ENCODE measurements at places on chromosomes 16 and 17.

DNA sequence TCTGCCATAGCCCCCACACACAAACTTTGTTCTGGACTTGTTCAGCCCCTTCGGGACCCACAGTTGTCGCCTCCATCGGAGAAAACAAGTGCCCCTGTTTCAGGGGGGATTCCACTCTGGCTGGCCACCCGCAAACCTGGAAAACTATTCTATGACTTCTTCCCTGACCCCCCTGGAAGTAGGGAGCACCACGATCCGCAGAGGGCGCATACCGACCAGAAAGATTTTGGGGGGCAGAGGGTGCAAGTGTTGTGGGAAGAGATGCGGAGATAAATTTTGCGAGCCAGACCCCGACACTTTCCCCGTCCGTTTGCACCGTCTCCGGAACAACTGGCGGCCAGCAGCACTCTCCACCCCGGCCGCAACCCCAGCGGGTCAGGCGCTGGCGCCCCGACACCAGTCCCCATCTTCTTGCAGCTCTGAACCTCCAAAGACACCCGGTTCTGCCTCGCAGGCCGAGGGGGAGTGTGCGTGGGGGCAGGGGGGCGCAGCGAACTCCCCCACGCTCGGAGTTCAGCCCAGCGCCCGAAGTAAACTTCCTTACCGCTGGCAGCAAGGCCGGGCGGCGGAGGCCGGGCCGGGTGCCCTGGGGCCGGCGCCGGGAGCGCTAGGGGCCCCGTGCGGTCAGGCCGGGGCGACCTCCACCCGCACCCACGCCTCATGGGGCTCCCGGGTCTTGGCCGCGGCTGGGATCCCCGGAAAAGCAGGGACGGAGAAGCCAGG is 744 bp downstream of the SALL1 start:
- no peaks in the 10 kb centered on the region for H3K4me1 ChIP-seq
- no peak for ATAC-seq
- H3K27ac ChIP-seq: no peak overlapping the region
- peaks cover 12% of the 10 kb centered on the region for H3K36me3 ChIP-seq
- peaks cover 61% of the 10 kb centered on the region for H3K27me3 ChIP-seq
- H3K4me3 ChIP-seq: no peak overlapping the region

DNA sequence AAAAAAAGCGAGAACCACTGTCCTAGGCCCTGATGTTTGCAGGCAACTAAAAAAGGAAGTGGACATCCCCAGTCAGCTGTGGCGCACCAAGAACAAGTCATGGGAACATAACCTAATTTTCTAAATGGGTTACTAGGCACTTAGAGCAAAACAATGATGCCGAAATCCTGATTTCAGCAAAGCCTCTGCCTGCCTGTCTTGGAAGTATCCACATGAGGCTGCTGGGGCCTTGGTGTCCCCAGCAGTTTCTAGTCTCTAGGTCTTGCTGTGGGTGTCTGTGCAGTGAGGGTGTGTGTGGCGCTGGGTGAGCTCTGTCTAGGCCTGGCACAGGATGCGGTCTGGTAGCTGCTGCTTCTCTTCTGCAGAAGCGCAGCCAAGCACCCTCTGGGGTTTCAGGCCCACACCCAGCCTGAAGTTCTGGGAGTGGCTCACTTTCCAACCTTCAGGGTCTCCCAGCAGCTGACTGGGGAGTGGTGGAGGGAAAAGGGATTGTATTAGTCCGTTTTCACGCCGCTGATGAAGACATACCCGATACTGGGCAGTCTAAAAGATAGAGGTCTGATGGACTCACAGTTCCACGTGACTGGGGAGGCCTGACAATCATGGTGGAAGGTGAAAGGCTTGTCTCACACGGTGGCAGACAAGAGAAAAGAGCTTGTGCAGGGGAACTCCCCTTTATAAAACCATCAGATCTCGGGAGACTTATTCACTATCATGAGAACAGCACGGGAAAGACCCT is 21.1 kb downstream of the STH start:
- no peaks in the 10 kb centered on the region for H3K36me3 ChIP-seq
- peak overlapping the region; percentile 96 for H3K27ac ChIP-seq
- H3K4me1 ChIP-seq: peaks cover 17% of the 10 kb centered on the region

DNA sequence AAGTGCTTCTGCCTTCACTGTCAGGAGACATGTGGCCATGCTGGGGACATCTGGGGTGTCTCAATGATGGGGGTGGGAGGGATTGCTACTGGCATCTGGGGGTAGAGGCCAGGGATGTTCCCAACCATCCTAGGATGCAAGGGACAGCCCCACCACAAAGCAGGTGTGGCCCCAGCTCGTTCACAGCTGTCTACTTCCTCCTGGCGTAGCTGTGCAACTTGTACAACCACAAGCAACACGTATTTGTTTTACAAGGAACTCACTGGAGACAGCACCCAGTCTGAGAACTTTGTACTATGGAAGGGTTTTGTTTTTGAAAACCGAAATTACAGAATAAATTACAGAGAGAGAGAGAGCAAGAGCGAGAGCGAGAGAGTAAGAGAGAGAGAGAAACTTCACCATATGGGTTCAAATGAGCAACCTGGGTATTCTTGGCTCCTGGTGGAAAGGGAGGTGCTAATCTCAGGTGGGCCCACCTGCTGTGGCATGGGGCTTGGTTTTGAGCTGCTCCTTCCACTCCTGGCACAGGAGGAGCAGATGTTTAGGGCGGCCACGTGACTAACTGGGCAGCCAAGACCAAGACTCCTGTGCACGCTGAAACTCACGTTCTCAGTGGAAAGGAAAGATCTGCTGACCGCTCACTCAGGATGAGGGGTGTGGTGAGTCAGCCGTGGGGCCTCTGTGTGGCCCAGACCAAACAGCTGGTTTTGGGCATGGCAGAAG is 17.5 kb upstream of the TNFRSF13B start:
- no peaks in the 10 kb centered on the region for H3K36me3 ChIP-seq
- H3K27ac ChIP-seq: peak overlapping the region; percentile 90
- ATAC-seq: peak; percentile 38
- H3K27me3 ChIP-seq: no peaks in the 10 kb centered on the region
- peaks cover 29% of the 10 kb centered on the region for H3K4me1 ChIP-seq

DNA sequence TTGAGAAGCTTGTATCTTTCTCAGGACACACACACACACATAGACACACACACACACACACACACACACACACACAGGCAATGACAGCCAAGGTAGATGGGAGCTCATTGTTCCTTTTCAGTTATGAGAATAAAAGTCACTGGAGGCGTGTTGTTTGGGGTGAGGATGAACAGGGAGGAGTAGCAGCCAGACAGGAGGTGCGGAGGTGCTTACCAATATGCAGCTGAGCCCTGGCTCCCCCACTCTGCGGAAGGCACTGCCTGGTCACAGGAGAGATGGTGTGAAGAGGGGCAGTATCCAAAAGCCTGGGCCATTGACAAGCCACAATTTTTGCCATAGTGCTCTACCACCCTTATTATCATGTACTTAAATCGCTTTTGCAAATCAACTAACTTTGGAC is 77.4 kb downstream of the CBLN1 start:
- no peak overlapping the region for H3K4me3 ChIP-seq
- H3K27ac ChIP-seq: no peak overlapping the region
- no peak for ATAC-seq
- no peaks in the 10 kb centered on the region for H3K36me3 ChIP-seq

DNA sequence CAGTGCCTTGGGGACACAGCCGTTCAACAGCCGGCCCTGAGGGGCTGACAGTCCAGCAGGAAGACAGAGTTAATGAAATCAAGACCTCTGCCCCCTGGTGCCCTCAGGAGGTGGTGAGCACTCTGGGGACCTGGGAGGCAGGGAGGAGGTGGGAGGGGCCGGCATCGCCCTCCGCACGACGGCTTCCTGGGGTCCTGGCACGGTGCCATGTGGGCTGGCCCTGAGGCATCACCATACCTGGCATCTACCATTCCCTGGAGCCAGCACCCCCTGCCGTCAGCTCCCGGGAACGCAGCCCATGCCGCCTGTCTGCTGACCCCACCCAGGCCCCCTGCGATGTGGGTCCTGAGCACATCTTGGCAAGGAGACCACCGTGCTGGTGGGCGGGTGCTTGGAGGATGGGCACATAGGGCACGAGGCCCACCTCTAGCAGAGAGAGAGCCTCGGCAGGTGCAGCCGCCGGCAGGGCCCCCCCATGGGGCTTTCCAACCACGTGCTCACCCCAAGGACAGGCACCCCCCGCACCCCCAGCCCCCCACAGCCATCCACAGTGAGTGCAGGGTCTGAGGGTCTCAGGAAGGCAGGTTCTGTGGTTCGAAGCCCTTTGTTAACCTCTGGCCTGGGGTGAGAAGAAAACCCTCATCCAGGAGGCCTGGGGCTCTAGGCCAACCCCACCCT is 52.5 kb downstream of the ZFPM1 start:
- no peaks in the 10 kb centered on the region for H3K27me3 ChIP-seq
- H3K4me3 ChIP-seq: no peak overlapping the region
- no peaks in the 10 kb centered on the region for H3K4me1 ChIP-seq
- H3K36me3 ChIP-seq: no peaks in the 10 kb centered on the region
- no peak overlapping the region for H3K27ac ChIP-seq

GRCh38 chr16:68081861-68082628 is 3.1 kb upstream of the NFATC3 start:
- H3K4me3 ChIP-seq: peak overlapping the region; percentile 89
- peaks cover 21% of the 10 kb centered on the region for H3K36me3 ChIP-seq
- peaks cover 44% of the 10 kb centered on the region for H3K4me1 ChIP-seq

DNA sequence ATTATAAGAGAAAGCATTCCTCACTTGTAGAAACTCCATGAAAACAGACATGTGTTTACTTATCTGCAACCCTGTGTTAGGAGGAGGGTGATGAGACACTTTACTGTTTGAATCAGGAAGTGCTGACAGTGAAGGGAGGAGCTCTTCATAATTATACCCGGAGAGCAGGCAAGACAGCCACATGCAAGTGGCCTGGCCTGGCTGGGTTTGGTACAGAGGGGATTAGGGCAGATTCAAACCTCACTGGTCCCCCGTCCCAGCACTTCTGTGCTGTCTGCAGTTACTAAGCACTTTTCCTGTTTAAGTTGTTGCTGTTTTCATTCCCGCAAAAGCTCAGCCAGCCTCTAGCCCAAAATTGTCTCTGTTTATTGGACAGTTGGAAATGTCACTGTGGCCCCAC is 78.5 kb downstream of the WWOX start:
- peaks cover 5% of the 10 kb centered on the region for H3K4me1 ChIP-seq
- no peaks in the 10 kb centered on the region for H3K27me3 ChIP-seq
- no peak for ATAC-seq
- no peak overlapping the region for H3K4me3 ChIP-seq
- no peak overlapping the region for H3K27ac ChIP-seq
- no peaks in the 10 kb centered on the region for H3K36me3 ChIP-seq

- no peak for ATAC-seq
- H3K4me1 ChIP-seq: no peaks in the 10 kb centered on the region
Observed at GRCh38 chr17:39722104-39722503, 8.2 kb downstream of the MIEN1 start.

- H3K27me3 ChIP-seq: peaks cover 39% of the 10 kb centered on the region
- H3K4me1 ChIP-seq: no peaks in the 10 kb centered on the region
- no peak overlapping the region for H3K4me3 ChIP-seq
- peak; percentile 57 for ATAC-seq
- H3K36me3 ChIP-seq: no peaks in the 10 kb centered on the region
Observed at GRCh38 chr17:62870030-62870541, 62.0 kb upstream of the MARCHF10 start.

GRCh38 chr16:86975445-86975844 is 341.7 kb downstream of the C16orf95 start:
- H3K4me3 ChIP-seq: no peak overlapping the region
- no peaks in the 10 kb centered on the region for H3K4me1 ChIP-seq
- H3K27ac ChIP-seq: no peak overlapping the region
- H3K36me3 ChIP-seq: no peaks in the 10 kb centered on the region
- H3K27me3 ChIP-seq: peaks cover 20% of the 10 kb centered on the region

DNA sequence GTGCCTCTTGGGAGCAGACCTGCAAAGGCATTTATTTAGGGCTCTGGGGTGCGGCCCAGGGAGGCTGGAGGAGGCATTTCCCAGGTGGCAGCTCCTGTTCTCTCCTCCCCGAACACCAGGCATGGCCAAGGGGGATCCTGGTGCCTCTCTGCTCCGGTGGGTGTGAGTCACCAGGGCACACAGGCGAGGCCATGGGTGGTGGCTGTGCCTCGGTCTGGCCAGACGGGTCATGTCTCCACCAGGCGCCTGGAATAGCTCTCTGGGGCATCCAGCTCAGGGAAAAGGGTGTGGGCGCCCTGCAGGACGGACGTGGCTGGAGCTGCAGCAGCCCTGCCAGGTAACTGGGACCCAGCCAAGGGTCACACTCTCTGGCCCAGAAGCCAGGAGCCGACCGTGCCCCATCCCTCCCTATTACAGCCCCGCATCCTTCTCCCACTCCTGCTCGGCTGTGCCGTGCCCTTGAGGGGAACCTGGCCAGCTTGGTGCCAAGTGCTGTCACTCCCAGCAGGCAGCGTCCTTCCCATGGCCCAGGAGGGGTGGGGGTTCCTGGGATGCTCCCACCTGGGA is 25.8 kb downstream of the SOX8 start:
- H3K4me1 ChIP-seq: peaks cover 13% of the 10 kb centered on the region
- ATAC-seq: no peak
- H3K36me3 ChIP-seq: no peaks in the 10 kb centered on the region
- no peak overlapping the region for H3K27ac ChIP-seq
- no peak overlapping the region for H3K4me3 ChIP-seq
- peaks cover 3% of the 10 kb centered on the region for H3K27me3 ChIP-seq

GRCh38 chr17:17382065-17382459 is 78.9 kb downstream of the NT5M start:
- no peaks in the 10 kb centered on the region for H3K4me1 ChIP-seq
- no peak overlapping the region for H3K27ac ChIP-seq
- H3K4me3 ChIP-seq: no peak overlapping the region
- no peaks in the 10 kb centered on the region for H3K27me3 ChIP-seq

GRCh38 chr17:2825253-2825970 is 29.2 kb downstream of the RAP1GAP2 start:
- no peak overlapping the region for H3K4me3 ChIP-seq
- no peak overlapping the region for H3K27ac ChIP-seq
- ATAC-seq: no peak
- H3K27me3 ChIP-seq: no peaks in the 10 kb centered on the region
- H3K4me1 ChIP-seq: peaks cover 10% of the 10 kb centered on the region

GRCh38 chr16:24007391-24007790 is 171.6 kb downstream of the PRKCB start:
- no peak for ATAC-seq
- H3K4me3 ChIP-seq: no peak overlapping the region
- H3K36me3 ChIP-seq: peaks cover 28% of the 10 kb centered on the region
- H3K4me1 ChIP-seq: peaks cover 27% of the 10 kb centered on the region

- no peak overlapping the region for H3K4me3 ChIP-seq
- H3K27ac ChIP-seq: peak overlapping the region; percentile 62
- peaks cover 4% of the 10 kb centered on the region for H3K4me1 ChIP-seq
- H3K36me3 ChIP-seq: peaks cover 89% of the 10 kb centered on the region
Observed at GRCh38 chr17:5526821-5527598, 40.6 kb downstream of the MIS12 start.

- no peak for ATAC-seq
- H3K36me3 ChIP-seq: no peaks in the 10 kb centered on the region
- H3K4me3 ChIP-seq: no peak overlapping the region
Observed at GRCh38 chr17:75638893-75639292, 5.7 kb downstream of the SMIM5 start.
